Substantia nigra (tissue), 51 donors: ENCODE measurements at places on chromosomes 1 and 21.

- no peak for DNase-seq
Observed at GRCh38 chr1:40384887-40385286, 11.4 kb downstream of the SMAP2 start.

DNA sequence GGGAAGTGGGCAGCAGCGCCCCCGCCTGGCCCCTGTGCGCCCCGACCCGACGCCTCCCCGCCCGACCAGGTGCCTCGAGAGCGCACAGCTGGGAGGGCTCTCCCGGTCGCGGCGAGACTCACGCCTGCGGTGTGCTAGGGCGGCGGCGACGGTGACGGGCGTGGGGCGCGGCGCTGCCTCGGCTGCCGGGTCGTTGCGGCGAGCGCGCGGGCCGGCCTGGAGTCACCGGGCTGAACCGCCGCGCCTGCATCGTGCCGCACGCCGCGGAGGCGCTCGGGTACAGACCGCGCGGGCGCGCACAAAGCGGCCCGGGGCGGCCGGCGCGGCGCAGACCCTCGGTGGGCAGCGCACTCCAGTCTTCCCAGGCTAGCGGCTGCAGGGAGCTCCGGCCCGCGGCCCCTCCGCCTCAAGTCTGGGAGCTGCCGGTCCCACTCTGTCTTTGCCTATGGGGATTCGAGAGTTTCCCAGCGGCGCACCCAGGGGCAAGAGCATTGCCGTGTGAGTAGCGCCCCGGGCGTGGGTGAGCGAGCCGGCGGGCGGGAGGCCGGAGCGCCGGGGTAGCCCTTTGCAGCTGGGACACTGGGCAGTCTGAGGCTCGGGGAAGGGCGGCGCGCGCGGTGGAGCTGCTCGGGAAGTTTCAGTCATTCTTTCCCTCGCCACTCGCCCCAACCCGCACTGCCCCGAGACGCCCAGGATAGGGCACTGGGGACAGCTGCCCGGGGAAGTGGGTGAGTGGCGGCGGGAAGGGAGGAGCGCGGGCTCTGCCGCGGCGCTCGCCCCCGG is at the start of gene SLC35F3:
Gene SLC35F3, plus strand, starts transcription at position 44 of the 783 bp plus-strand sequence.
- no peak for DNase-seq

DNA sequence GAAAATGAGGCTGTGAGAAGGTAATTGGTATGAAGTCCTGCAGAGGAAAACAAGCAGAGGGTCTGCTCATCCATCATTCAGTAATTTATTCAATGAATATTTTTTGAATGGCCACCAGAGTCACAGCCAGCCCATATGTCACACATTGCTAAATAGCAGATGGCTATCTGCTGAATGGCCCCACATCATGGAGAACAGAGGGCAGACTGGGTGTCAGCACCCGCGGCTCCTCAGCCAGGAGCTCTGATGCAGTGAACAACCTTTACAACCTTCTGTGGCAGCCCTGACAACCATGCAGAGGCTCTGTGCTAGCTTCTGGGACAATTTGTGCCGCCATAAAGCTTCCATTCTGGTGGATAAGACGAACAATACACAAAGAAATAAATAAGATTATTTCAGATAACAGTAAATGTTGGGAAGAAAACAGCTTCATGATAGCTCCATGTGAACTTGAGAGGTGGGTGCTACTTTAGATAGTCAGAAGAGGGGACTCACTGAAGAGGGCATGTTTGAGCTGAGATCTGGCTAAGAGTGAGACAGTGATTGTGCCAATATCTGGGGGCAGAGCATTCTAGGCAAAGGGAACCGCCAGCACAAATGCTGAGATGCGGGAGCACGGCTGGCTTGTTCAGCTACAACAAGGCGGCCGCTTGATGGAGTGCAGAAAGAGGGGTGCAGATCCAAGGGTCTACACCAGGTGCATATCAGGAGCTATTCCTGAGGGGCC is 2.8 kb upstream of the C1orf210 start:
- no peak for DNase-seq

GRCh38 chr21:33359446-33359845 is 34.7 kb downstream of the IFNAR1 start:
- DNase-seq, result no peak

GRCh38 chr1:110328274-110328673 is 10.9 kb upstream of the RBM15 start:
- no peak for DNase-seq

DNA sequence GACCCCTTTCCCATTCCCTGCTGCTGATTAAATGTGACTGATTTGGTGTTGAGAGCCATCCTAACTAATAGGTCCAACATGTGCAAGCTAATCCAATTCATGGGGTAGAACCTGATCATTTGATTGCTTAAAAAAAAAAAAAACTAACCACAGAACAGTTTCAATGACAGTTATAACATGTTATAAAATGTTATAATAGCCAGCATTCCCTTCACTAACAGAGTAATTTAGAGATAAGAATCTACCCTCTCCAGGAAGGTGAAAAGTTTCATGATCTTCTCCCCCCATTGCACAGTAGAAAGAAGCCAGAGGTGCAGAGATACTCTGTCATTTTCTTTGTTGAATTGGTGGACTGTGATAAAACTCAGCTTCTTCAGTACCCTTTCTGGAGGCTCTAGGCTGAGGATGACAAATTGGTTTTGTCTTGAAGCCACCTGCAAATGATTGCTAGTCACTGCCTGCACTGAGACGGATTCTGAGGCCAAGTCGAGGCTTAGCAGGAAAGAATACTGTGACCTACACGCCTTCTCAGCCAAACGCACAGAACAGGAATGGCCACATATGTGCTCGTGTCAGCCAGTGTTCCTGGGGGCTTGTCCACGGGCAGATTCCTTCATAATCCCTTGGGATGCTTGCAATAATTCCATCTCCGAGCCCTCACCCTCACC is 215.7 kb upstream of the IRF2BP2 start:
- no peak for DNase-seq

DNA sequence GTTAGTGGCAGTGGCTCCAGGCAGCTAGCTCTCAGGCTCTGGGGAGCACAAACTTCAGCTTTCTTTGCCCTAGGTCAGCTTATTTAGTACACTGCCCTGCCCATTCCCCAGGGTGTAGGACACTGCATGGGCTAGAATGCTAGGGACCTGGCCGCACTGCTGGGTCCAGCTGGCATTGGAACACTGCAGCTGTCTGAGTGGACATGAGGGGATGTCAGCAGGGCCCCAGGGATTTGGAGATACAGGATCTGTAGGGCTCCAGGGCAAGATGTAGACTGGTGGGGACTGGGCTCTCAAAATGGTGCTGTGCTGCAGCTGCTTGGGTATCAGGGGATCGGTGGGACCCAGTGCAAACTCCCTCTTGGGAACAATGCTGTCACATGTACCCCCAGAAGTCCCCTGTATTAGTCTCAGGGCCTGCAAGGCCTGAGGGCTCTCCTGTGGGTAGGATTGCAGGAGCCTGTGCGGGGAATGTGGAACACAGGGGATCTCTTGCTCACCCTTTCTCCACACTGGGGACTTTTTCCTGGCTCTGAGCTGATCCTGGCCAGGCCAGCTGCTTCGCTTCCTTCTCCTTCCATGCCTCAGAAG is 25.2 kb upstream of the TTC22 start:
- DNase-seq, result no peak

GRCh38 chr21:31213787-31214186 is 130.3 kb downstream of the TIAM1 start:
- DNase-seq, result no peak

GRCh38 chr1:235918032-235918431 is 51.3 kb upstream of the LYST start:
- no peak for DNase-seq

- no peak for DNase-seq
Observed at GRCh38 chr21:36211660-36212512, 55.3 kb downstream of the DOP1B start.

GRCh38 chr1:87986130-87986866 is 657.6 kb downstream of the LMO4 start:
- DNase-seq, result no peak

GRCh38 chr1:36096500-36097432 is 8.1 kb downstream of the ADPRS start:
- DNase-seq, result peak; percentile 35

DNA sequence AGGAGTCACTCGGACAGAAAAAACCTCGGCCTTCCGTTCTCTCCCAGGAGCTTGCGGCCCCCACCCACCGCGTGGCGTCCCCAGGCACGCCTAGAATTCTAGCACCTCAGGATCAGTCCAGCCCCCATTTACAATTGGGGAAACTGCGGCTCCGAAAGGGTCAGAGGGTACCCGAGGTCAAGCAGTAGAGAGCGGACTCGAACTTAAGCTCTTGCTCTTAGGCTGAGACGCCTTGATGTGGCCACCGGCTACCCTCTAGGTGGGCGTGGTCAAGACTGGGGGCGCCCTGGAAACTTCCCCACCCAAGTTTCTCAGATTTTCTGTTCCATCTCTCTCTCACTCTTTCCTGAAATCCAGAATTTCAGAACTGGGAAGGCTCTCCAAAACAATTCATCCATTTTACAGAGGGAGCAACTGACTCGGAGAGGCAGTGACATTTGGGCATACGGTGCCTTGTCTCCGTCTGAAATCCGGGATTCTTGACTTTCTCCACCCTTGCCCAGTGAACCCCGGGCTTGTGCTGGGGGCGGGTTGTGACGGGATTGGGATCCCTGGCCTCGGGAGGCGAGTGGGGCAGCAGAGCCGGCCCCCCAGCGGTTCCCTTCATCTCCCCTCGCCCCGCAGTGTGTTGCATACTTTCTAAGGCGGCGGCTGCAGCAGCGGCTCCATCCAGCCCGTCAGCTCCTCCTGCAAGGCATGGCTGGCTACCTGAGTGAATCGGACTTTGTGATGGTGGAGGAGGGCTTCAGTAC is 777 bp downstream of the AZIN2 start:
- DNase-seq, result no peak

DNA sequence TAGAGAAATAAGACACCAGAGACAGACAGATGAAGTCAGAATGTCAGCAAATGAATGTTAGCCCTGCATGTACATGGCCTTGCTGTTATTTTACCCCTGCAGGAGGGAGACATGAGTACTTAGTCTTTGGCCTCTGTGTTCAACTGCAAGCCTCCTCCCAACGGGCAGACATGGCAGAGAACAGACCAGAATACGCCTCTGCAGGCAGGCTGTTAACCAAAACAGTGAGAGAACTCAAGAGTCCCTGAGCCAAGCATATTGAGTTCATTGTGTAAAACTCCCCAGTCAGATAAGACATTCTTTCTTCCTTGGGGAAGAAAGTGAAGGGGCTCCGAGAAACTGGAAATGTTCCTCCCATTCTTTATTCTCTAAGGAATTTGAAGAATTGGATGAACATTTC is 150.9 kb downstream of the PHTF1 start:
- no peak for DNase-seq

DNA sequence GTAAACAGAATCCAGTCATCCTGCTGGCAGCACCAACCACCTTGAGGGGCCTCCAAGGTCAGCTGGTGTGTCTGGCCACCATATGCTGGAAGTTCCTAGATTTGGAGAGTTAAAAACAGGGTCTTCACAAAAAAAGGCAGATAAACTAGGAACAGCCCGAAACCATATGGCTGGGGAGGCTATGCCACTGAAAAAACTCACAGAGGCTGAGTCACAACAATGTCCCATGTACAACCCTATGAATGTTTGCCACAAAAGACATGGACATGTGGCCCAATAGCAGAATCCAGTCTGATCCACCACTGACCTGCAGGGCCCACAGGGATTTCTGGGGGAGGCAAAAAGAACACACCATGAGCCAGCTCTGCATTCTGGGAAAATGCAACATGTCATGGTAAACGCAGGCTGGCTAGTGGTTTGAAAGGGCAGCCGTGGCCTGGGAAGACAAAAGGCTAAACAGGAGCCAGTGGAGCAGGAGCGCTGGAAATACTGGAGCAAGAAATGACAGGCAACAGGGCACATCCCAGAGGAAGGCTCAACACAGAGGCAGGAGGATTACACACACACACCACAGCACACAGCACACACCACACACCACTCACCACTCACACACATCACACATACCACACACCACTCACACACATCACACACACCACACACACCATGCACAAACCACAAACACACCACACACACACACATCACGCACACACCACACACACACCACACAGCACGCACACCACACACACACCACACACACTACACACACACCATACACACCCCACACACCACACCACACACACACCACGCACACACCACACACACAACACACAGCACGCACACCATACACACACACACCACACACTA is 55.4 kb downstream of the HSF2BP start:
- no peak for DNase-seq

GRCh38 chr1:102879439-102879993 is 228.8 kb downstream of the COL11A1 start:
- DNase-seq, result no peak

DNA sequence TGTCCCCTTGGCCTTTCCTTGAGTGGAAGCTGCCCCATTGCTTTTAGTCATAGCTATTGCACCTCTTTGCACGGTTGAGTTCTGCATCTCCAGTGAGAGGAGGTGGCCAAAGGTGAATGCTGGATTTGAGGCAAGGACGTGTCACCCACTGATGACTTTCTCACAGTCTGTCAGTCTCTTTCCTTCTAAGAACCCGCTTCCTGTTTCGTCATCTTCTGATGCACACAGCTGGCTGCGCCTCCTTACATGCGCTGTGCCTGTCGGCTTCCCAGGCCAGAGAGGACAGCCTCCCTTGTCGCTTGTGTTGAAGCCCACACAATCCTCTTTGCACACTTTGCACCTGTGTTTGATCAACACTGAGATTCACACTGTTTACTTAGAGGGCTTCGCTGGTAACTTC is 41.8 kb upstream of the PWP2 start:
- no peak for DNase-seq

- no peak for DNase-seq
Observed at GRCh38 chr1:175620376-175620775, 123.0 kb downstream of the TNR start.

GRCh38 chr1:86866665-86867064 is 47.3 kb downstream of the SELENOF start:
- no peak for DNase-seq

GRCh38 chr21:32298148-32298559 is 501 bp upstream of the MRAP start:
- no peak for DNase-seq

DNA sequence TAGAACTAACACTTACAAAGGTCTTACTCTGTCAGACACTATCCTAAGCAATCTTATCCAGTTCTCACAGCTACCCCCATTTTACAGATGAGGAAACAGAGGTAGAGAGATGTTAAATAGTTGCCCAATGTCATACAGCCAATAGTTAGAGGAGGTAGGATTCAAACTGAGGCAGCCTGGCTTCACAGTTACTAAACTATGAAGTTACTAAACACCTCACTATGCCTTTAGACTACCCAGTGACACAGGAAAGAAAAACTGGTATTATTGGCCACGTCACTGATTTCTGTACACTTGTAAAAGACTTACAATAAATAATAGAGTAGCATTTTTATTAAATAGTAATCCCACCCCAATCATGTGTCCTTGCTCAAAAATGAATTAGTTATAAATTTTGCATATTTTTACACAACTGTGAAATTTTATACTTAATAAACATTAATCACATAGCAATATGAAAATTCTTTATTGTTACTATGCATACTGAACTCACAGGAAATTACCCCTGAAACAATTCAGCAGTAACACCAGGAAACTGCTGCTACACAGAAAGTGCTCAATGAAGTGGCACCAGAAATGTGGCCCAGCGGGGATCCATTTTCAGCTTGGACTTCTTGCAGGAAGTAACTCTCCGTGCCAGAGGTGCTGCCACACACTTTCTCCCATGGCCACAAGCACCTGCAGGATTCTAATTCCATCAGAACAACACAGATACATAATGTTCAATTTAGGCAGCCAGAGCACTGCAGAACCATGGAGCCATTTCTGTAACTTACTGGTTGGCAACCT is 69.4 kb downstream of the VAV3 start:
- no peak for DNase-seq

- DNase-seq, result no peak
Observed at GRCh38 chr1:154485910-154486496, 16.0 kb upstream of the TDRD10 start.

GRCh38 chr21:39114871-39115575 is 68.2 kb downstream of the PSMG1 start:
- no peak for DNase-seq
